GM19239 (cell line): ENCODE measurements at places on chromosomes 11 and 22.

GRCh38 chr11:9285850-9286587, 20.9 kb upstream of the DENND5A start:
- no peak for DNase-seq

DNA sequence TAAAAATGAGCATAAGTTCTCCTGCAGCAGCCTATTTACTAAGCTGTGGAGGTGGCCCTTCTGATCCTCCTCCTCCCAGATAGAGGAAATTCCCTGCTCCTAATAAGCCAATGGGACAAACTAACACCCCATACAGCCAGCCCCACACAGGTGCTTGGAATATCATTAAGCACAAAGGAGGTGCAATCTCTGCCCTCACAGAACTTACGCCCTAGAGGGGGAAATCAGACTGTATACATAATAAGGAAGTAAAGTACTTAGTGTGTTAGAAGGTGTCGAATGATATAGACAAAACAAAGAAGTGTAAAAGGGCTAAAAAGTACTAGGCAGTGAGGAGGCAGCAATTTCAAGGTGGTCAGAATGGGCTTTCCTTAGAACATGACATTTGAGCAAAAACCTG, 5.8 kb downstream of the MS4A12 start:
- no peak for DNase-seq

GRCh38 chr11:17164361-17165246, 43.2 kb downstream of the PIK3C2A start:
- no peak for DNase-seq

GRCh38 chr22:30249049-30250038, 2.8 kb upstream of the LIF start:
- DNase-seq, result no peak

- DNase-seq, result no peak
These were observed 1546.3 kb upstream of the TENM4 start for GRCh38 chr11:80987171-80987570.

GRCh38 chr22:35154937-35155387, 89.0 kb downstream of the ISX start:
- DNase-seq, result peak; percentile 46

GRCh38 chr11:7072401-7073028, 16.3 kb upstream of the RBMXL2 start:
- no peak for DNase-seq

DNA sequence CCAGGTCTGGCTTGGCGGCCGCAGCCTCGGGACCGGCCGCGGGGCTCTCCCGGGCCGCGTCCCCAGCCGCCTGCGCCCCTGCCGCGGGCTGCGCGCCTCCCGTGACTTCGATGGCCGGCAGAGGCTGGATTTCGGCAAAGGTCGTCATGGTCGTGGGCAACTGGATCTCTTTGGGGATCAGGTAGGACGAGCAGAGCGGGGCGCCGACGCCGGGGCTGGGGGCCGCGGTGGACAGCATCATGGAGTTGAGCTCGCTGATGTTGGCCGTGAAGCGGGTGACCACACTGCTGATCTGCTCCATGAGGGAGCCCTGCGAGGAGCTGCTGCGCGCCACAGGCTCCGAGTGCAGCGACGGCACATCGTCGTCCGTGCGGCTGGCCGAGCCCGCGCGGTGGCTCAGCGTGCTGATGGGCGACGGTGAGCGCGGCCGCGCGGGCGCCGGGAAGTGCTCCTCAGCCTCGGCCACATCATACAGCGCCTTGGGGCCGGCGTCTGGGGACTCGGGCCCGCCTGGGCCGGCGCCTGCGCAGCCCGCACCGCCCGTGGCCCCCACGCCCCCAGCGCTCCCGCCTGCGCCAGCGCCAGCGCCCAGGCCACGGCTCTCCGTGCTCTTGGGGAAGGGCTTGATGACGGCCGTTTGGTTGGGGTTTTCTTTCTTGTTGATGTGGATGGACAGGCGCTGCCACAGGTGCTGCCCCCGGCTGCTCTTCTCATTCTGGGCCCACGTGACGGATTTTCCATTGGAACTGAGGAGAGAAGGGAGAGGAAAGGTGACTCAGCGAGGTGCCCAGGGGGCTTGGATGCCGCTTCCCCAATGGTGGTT, 171.4 kb upstream of the CTSC start:
- DNase-seq, result peak; percentile 20

- DNase-seq, result no peak
These were observed 34.0 kb downstream of the SIK3 start for GRCh38 chr11:117064275-117064674.

- no peak for DNase-seq
These were observed 82.2 kb upstream of the GNAZ start for GRCh38 chr22:22988150-22988549.

DNA sequence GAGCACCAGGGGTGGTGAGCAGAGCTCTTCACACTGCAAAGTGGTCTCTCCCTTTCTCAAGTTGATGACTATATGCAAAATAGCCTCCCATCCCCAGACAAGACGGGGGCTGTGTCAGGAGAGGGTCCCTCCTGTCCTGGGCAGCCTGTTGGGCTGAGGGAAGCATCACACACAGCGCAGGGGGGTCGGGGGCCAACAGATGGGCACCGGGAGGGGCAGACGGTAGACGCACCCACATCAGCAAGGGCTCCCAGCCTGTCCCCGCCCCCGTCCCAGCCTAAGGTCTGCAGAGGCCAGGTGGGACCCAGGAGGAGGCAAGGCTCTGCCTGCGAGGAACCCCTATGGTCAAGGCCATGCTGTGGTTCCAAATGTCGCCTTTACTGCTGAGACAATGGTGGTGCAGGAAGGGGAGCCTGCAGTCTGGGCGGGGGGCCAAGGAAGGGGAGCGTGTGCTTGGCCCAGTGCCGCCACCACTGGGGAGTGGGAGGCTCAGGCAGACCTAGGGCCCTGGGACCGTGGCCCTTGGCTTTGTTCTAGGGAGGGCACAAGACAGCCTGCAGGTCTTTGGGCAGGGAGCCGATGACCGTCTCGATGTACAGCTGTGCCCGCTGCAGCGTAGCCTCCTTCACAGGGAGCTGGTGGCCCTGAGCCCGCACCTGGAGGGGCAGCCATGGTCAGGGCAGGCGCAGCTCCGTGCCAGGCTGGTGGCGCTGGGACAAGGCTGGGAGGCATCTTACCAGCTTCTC, 4.3 kb upstream of the PLXNB2 start:
- no peak for DNase-seq

- peak; percentile 40 for DNase-seq
These were observed 48.2 kb downstream of the ST3GAL4 start for GRCh38 chr11:126403658-126404057.

DNA sequence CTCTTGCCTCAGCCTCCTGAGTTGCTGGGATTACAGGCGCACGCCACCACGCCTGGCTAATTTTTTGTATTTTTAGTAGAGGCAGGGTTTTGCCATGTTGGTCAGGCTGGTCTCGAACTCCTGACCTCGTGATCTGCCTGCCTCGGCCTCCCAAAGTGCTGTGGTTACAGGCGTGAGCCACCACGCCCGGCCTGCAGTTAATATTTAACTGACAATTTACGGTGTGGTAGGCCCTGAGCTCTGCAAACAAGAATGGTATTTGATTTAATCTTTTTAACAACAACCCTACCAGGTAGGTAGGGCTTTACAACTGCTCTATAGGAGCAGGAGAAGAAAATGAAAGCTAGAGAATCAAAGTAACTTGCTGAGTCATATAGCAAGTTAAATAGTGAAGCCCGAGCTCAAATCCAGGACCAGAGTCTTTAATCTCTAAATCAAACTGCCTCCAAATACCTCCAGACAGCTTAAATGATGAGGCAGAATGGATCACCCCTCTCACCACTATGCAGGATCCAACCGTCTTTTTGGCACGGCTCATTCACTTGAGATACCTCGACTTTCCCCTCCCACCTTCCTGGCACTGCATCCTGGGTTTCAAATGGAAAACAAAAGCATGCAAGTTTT, 9.4 kb downstream of the UEVLD start:
- no peak for DNase-seq

DNA sequence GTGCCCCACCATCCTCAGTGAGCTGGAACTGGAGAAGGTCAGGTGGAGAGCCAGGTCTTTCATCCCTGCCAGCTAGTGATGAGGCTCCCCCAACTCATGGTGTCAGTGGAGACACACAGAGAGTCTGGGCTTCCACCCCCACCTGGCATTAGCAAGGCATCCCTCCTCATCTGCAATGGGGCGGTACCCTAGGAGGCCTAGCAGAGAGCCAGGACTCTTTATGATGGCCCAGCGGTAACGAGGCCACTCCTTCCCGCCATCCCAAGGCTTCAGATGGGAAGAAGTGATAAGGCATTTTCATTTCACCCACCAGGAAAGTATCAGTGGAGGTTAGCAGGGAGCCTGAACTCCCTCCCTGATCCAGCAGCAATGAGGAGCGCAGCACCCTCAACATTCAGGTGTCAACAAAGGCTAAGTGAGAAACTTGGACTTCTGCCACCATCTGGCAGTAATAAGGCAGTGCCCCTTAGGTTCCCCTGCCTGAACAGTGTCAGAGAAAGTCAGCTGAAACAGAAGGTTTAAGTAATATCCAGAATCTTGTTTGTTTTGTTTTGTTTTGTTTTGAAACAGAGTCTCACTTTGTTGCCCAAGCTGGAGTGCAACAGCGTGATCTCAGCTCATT, 40.5 kb upstream of the FBLN1 start:
- no peak for DNase-seq

DNA sequence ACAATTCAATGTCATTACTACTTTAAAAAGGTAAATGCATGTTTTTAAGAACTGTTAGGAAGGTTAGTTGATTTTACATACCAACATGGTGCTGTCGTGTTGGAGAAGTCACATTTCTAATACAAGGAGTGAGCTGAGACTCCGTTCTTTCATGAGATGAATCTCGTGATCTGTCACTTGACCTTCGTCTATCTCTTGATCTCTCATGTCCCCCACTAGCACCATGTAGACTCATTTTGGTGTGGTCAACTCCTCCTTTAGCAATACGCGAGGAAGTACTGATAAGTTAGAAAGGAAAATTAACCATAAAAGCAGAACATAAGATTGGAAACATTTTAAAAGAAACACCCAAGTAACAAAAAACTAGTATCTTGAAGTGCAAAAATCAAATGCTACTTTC, 41.5 kb downstream of the BTBD10 start:
- no peak for DNase-seq

DNA sequence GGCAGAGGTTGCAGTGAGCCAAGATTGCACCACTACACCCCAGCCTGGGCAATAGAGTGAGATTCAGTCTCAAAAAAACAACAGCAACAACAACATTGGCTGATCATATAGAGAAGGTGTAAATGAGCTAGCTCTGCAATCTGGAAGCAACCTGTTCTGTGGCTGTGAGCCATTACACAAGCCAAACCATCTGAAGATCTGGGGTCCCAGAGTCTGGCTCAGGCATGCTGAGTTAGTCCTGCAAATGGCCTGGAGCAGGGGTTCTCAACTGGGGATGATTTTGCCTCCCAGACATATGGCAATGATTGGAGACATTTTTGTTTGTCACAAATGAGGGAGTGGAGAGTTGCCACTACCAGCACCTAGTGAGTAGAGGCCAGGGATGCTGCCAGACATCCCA, 42.3 kb upstream of the RAB1B start:
- DNase-seq, result no peak

- DNase-seq, result no peak
These were observed 118.7 kb upstream of the SORL1-AS1 start for GRCh38 chr11:121571506-121571905.

- no peak for DNase-seq
These were observed 204.0 kb upstream of the B3GAT1 start for GRCh38 chr11:134616038-134616437.

- DNase-seq, result no peak
These were observed 7.3 kb downstream of the SERGEF start for GRCh38 chr11:18005376-18006129.

GRCh38 chr11:43508511-43508918, 149.8 kb downstream of the TTC17 start:
- DNase-seq, result no peak

DNA sequence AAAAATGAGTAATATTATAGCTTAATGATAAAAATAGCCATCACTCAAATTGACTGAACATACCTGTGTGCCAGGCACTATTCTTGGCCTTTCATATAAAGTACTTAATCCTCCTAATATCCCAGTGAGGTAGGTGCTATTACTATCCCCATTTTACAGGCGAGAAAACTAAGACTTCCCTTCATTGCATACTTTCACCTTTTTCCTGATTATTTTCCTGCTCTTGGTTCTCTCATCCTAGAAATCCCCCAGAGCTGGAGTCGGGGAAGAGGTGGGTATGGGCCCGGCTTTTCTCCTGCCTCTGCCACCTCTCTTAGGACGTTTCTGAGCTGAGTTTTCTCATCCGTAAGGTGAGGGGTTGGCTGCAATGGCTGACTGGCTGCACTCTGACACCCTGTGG, 2.2 kb downstream of the NPTXR start:
- no peak for DNase-seq

- DNase-seq, result no peak
These were observed 68.9 kb downstream of the MTMR3 start for GRCh38 chr22:29951791-29952413.

DNA sequence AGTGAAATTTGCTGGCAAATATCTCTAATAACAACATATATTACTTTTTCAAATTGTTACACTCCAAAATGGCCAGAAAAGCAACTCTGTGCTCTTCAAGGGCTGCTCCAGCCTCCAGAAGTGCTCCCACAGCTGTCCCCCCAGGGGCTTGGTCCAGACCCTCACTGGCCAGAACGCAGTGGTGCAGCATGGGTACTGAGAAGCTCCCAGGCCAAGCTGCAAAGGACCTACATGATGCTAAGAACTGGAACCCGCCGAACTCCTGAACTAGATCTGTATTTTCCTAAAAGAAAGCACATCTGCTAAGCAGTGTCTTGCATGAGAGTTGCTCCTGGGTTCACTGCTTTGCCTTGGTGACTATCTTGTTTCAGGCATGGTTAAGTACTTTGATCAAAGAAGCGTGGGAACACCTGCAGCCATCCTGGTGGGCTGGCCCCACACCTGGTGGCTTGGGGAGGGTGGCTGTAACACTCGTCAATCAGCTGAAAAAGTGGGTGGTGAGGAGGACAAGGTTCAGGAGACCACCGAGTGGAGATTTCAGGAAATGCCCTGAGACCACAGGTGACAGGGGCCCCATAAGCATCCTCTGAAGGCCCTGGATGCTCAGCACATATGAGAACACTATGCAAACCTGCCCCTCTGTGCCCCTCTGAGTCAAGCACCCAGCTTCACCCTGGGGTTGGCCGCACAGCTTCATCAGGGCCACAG, 72.7 kb upstream of the PITPNB start:
- DNase-seq, result no peak

- DNase-seq, result no peak
These were observed at the start of gene IZUMO1R for GRCh38 chr11:94303966-94304958. Gene IZUMO1R (plus strand): TSS chr11:94304580. CDS start chr11:94305637, 1,057 bp downstream.

DNA sequence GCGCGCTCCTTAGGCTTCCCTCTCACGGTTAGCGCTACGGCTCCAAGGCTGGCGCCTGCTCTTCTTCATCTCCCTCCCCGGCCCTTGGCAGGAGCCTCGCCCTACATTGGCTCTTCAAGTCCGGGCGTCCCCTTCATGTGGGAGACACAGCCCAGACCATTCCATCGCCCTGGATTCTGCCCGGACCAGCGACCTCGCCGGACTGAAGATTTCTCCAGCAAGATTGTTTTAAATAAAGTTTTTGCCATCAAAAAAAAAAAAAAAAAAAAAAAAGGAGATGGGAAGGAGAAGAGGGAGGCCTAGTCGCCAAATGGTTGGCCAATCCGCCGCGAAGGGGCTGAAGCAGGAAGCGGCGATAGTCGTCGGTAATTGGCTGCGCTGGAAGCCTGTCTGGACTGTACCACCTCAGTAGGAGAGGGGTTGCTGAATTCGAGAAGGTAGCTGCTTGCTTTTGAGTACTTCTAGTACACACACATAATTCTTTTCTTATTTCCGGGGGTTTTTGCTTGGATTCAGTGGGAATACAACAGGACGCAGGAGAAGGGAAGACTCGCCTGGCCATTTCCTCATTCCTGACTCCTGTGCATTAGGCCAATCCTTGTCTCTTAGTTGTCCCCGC, 688 bp upstream of the ZDHHC5 start:
- peak; percentile 77 for DNase-seq
